Peyer's patch (tissue), 4 donors: ENCODE measurements at places on chromosomes 12 and 14.
A peak's percentile ranks its signal among the peaks of the same experiment; 100 is the strongest.

- no peak overlapping the region for H3K4me3 ChIP-seq
- no peak for DNase-seq
- no peaks in the 10 kb centered on the region for H3K27me3 ChIP-seq
- no peak overlapping the region for H3K27ac ChIP-seq
- no peaks in the 10 kb centered on the region for H3K4me1 ChIP-seq
Observed at GRCh38 chr12:22238211-22238610, 96.3 kb downstream of the ST8SIA1 start.

GRCh38 chr14:55373784-55374705, 37.6 kb downstream of the ATG14 start:
- H3K27ac ChIP-seq, result no peak overlapping the region
- H3K27me3 ChIP-seq, result no peaks in the 10 kb centered on the region
- H3K4me1 ChIP-seq, result no peaks in the 10 kb centered on the region
- H3K4me3 ChIP-seq, result no peak overlapping the region
- H3K36me3 ChIP-seq, result no peaks in the 10 kb centered on the region

DNA sequence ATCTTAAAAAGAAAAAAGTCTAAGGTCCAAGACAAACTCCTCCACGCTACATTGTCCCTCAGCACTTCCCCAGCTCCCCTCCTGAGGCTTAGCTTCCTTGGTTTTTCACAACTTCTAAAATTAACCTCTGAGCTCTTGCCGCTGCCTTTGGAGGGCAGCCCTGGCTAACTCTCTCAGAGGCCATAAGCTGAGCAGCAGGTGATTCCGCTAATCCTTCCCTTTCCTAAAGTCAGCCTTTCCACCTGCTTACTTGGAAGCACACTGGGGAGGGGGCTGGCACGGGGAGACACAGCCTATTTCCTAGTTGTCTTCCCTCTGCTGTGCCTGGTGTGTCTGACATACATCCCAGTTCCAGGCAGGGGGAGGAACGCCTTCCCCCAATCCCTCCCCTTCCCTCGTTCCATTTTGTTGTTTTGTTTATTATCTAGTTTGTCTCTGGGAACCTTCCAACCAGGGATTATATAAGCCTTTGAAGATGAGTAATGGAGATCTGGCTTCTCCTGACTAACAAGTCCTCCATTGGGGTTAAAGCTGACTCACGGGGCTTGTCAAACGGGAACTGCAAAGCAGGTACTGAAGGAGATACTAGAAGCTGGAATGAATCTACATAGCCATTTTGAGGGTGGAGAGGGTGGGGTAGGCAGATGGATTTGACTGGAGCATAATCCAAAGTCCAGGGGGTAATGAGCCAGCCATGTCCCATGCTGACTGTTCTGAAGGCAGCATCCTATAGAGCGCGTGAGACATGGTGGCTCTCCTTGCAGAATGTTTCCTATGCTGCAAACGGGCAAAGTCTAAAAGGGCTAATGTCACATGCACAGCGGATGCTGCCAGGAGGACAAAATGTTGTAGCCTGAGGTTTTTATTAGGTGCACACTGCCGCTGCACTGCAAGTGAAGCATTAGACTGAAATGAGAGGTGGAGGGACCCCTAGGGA, 230.8 kb downstream of the FOXN3 start:
- H3K27me3 ChIP-seq, result no peaks in the 10 kb centered on the region
- peak; percentile 85 for DNase-seq
- H3K27ac ChIP-seq, result peak overlapping the region; percentile 81
- H3K4me1 ChIP-seq, result no peaks in the 10 kb centered on the region

GRCh38 chr12:5364036-5364770, 67.7 kb upstream of the NTF3 start:
- H3K4me1 ChIP-seq, result no peaks in the 10 kb centered on the region
- H3K4me3 ChIP-seq, result no peak overlapping the region
- no peak for DNase-seq
- H3K27ac ChIP-seq, result no peak overlapping the region

DNA sequence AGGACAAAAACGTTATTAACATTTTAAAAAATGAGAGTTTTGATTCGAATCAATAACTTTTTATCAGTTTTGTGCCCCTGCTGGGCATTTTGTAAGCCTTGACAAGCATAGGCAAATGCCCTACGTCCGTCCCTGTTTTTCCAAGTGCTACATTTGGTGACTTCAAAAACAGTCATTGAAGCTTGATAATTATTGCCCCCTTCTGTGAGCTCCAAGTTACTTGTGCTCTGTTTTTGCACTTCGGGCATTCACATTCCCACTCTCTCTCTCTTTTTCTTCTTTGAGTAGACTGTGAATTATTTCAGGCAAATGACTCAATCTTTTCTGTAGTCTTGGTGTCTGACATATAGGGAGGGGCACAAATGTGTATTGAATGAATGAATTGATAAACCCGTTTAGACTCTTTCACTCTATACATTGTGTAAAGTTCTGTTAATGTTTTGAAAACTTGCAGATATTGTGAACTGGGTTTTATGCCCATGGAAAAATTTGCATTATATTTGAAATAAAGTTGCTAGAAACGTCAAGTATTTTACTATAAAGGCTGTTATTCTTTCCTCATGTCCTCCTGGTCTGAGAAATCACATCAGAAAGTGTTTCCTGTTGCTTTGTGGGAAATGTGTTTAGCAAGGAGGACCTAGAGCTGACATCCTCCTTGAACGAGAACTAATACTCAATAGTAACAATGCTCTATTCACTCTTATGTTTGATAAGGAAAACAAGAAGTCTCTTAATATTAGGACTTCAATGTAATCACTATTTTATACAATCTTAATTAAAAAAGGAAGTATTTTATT, 1.4 kb downstream of the APAF1 start:
- H3K27ac ChIP-seq, result no peak overlapping the region
- peaks cover 6% of the 10 kb centered on the region for H3K4me1 ChIP-seq
- H3K27me3 ChIP-seq, result no peaks in the 10 kb centered on the region
- DNase-seq, result no peak

DNA sequence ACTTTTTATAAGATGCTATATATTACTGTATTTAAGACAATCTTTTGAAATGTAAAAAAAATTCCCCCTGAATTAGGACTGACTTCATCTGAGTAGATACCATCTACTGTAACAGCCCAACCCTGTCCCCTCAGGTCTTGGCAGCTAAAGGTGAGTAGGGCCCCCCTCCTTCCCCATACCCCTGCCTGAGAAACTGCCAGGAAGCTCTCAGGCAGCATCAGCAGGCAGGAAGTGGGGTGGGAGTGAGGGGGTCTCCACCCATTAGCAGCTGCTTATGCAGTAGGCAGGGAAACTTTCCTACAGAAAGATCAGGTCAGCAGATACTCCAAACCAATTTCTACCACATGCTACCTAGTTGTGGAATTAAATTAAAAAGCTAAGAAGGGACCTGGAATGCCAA, 62.5 kb downstream of the PAX9 start:
- H3K27ac ChIP-seq, result no peak overlapping the region
- no peaks in the 10 kb centered on the region for H3K36me3 ChIP-seq
- H3K4me1 ChIP-seq, result no peaks in the 10 kb centered on the region
- H3K27me3 ChIP-seq, result no peaks in the 10 kb centered on the region
- DNase-seq, result no peak

DNA sequence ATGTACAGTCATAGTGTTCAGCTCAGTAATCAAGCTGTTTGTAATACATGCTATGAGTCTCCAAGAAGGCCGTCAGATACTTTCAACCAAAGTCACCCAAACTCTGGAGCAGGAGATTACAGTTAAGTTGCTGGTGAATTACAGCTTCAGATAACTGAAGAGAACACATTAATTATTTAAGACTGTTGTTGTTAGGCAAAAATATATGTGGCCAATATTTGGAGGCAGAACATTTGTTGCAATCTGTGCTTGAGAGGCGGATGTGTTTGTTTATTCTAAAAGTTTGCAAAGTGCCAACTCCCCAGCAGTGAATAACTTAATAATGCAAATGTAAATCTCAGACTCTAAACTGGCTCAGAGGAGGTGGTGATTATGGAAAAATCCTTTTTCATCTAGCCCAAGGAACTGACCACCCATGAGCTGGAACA, 300.7 kb upstream of the TBX3 start:
- no peaks in the 10 kb centered on the region for H3K36me3 ChIP-seq
- no peak for DNase-seq
- H3K27ac ChIP-seq, result no peak overlapping the region

DNA sequence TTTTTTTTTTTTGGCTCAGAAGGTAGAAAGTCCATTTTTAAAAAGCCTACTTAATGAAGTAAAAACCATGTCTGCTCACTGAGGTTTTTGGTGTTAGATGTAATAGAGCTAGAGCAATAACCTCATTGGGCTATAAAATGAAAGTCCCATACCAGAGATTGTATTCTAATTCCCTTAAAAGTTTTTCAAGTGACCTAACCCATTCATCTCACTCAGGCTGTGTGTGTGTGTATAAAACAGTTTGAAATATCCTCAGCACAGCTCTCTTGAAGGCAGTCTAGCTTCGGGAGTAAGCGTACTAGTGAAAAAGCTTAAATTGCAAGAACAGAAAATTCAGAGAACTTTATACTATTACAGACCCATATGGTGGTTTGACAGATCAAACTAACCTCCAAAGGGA, 313.8 kb downstream of the CEP128 start:
- no peaks in the 10 kb centered on the region for H3K4me1 ChIP-seq
- H3K36me3 ChIP-seq, result no peaks in the 10 kb centered on the region
- no peak overlapping the region for H3K4me3 ChIP-seq
- DNase-seq, result no peak
- H3K27me3 ChIP-seq, result no peaks in the 10 kb centered on the region

DNA sequence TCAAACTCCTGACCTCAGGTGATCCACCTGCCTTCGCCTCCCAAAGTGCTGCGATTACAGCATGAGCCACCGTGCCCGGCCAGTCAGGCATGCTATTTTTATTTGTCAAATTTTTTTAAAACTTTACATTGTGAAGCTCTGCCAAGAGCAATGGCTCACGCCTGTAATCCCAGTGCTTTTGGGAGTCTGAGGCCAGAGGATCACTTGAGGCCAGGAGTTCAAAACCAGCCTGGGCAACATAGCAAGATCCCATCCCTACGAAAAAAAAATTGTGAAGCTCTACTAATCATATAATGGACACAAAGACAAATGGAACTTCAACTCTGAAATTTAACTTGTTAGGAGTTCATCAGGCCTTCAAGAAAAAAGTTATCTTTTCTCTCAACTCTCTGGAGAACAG, 1.9 kb downstream of the R3HDM2 start:
- DNase-seq, result no peak
- no peaks in the 10 kb centered on the region for H3K4me1 ChIP-seq
- H3K27me3 ChIP-seq, result no peaks in the 10 kb centered on the region
- H3K4me3 ChIP-seq, result no peak overlapping the region
- H3K27ac ChIP-seq, result no peak overlapping the region

- no peak overlapping the region for H3K4me3 ChIP-seq
- no peaks in the 10 kb centered on the region for H3K27me3 ChIP-seq
- no peak for DNase-seq
- no peak overlapping the region for H3K27ac ChIP-seq
- no peaks in the 10 kb centered on the region for H3K36me3 ChIP-seq
- no peaks in the 10 kb centered on the region for H3K4me1 ChIP-seq
Observed at GRCh38 chr12:70683976-70684375, 46.7 kb upstream of the PTPRB start.

GRCh38 chr12:132835076-132836025, 6.7 kb upstream of the GOLGA3 start:
- H3K4me1 ChIP-seq, result no peaks in the 10 kb centered on the region
- H3K36me3 ChIP-seq, result peaks cover 14% of the 10 kb centered on the region
- no peaks in the 10 kb centered on the region for H3K27me3 ChIP-seq
- no peak for DNase-seq
- no peak overlapping the region for H3K4me3 ChIP-seq

GRCh38 chr12:79938843-79939242, 3.9 kb upstream of the PPP1R12A start:
- H3K27me3 ChIP-seq, result no peaks in the 10 kb centered on the region
- no peak overlapping the region for H3K4me3 ChIP-seq
- no peaks in the 10 kb centered on the region for H3K4me1 ChIP-seq
- DNase-seq, result no peak

DNA sequence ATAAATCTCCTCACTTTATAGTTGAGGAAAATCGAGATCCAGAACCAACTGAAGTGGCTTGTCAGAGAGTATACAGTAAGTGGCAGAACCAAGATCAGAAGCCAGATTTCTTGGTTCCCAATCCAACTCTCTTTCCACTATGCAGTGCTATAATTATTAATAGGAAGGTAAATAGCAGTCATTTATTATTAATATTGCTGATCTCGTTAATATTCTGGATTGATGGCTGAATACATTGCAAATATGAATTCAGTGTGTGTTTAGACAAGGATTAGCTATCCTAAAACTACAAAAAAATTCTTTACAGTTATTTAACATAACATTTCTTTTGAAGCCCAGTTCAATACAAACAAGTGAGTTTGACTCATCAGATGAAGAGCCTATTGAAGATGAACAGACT, 2.8 kb downstream of the CDKN3 start:
- H3K36me3 ChIP-seq, result no peaks in the 10 kb centered on the region
- no peak overlapping the region for H3K27ac ChIP-seq
- no peaks in the 10 kb centered on the region for H3K4me1 ChIP-seq
- no peaks in the 10 kb centered on the region for H3K27me3 ChIP-seq
- DNase-seq, result no peak

- H3K36me3 ChIP-seq, result no peaks in the 10 kb centered on the region
- no peaks in the 10 kb centered on the region for H3K27me3 ChIP-seq
- H3K4me3 ChIP-seq, result no peak overlapping the region
- no peak for DNase-seq
Observed at GRCh38 chr12:27382924-27383323, 50.3 kb downstream of the BMAL2 start.

- H3K27me3 ChIP-seq, result no peaks in the 10 kb centered on the region
- H3K4me1 ChIP-seq, result peaks cover 5% of the 10 kb centered on the region
- H3K4me3 ChIP-seq, result peak overlapping the region; percentile 29
- peak overlapping the region; percentile 75 for H3K27ac ChIP-seq
Observed at GRCh38 chr14:75333606-75334548, 55.2 kb downstream of the FOS start.

GRCh38 chr12:22691319-22691718, 66.3 kb downstream of the ETNK1 start:
- no peak for DNase-seq
- H3K27ac ChIP-seq, result no peak overlapping the region
- no peak overlapping the region for H3K4me3 ChIP-seq
- no peaks in the 10 kb centered on the region for H3K4me1 ChIP-seq
- H3K27me3 ChIP-seq, result no peaks in the 10 kb centered on the region
- no peaks in the 10 kb centered on the region for H3K36me3 ChIP-seq

GRCh38 chr14:81001447-81001846, 46.0 kb downstream of the TSHR start:
- H3K4me1 ChIP-seq, result no peaks in the 10 kb centered on the region
- no peak overlapping the region for H3K27ac ChIP-seq
- no peak for DNase-seq
- no peaks in the 10 kb centered on the region for H3K27me3 ChIP-seq
- H3K4me3 ChIP-seq, result no peak overlapping the region
- H3K36me3 ChIP-seq, result no peaks in the 10 kb centered on the region
